ENCODE measurements at places on chromosomes 4 and X. TPM values are rescaled to one million over a fixed set of nuclear protein-coding genes. Genes with fewer than 3 reads are reported as not detected.

MGARP gene
- 11.4 TPM for total RNA-seq

FGF13 gene
- total RNA-seq: 2.1 TPM

ETDB gene
- not detected for total RNA-seq

PABPC4L gene
- 0.38 TPM for total RNA-seq

DNA sequence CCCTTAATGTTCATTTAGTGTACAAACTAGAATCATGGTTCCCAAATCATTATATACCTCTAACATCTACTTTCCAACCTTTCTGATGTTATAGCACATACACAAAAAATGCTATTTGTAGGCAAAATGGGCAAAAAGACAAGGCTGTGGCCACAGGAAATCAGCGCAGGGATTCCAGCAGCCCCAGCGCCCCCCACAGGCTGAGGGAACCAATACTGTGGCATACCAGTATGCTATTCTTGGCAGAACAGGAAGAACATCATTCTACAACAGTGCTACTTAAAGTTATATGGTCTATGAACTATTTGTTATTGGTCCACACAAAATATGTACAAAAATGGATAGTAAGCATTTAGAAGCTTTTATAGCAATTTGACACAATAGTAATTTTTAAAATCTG lies 25.3 kb downstream of the STEEP1 start:
- no peaks in the 10 kb centered on the region for H3K27me3 ChIP-seq
- no peaks in the 10 kb centered on the region for H3K36me3 ChIP-seq
- no peaks in the 10 kb centered on the region for H3K4me1 ChIP-seq

GRCh38 chr4:150141756-150142155 lies 63.5 kb downstream of the DCLK2 start:
- no peak overlapping the region for H3K4me3 ChIP-seq
- H3K27me3 ChIP-seq: no peaks in the 10 kb centered on the region
- no peaks in the 10 kb centered on the region for H3K36me3 ChIP-seq
- no peaks in the 10 kb centered on the region for H3K4me1 ChIP-seq
- H3K27ac ChIP-seq: no peak overlapping the region
- no peak for DNase-seq

DNA sequence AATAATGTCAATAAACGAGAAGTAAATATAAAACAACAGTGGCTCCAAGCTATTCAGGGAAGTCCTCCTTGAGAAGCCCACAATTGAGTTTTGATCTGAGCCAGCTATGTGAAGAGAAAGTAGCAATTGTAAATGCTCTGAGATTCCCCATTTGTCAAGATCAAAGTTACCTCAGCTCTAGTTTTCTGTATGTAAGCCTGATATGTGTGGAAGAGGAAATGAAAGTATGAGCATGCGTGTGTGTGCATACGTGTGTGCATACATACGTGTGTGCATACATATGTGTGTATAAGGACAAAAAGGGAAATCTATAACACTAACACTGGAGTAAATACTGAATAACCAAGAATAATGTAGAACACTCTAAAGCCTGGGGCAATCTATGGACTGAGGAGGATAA lies 130.3 kb downstream of the SCFD2 start:
- no peaks in the 10 kb centered on the region for H3K4me1 ChIP-seq
- no peak overlapping the region for H3K27ac ChIP-seq
- no peaks in the 10 kb centered on the region for H3K27me3 ChIP-seq
- DNase-seq: no peak
- no peaks in the 10 kb centered on the region for H3K36me3 ChIP-seq

DNA sequence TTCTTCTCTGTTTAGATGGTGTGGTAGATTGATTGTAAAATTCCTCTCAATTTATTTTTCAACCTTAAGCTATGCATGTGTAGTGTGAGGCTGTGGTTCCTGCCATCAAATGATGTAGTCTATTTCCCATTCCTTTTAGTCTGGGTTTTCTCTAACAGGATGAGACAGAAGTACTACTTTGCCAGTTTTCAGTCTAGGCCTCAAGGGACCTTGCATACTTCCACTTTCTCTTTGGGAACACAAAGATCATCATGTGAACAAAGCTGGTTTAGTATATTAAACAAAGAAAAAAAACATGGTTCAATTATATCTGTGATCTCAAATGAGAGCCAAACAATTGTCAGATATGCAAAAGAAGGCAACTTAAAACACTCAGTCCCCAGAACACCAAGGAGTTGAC lies 1284.0 kb downstream of the RAPGEF2 start:
- no peaks in the 10 kb centered on the region for H3K4me1 ChIP-seq
- H3K4me3 ChIP-seq: no peak overlapping the region
- no peaks in the 10 kb centered on the region for H3K27me3 ChIP-seq
- DNase-seq: no peak
